ENCODE measurements at places on chromosomes 4 and X.

- peak; percentile 90 for DNase-seq
Observed at GRCh38 chr4:40238700-40239548, 42.1 kb downstream of the RHOH start.

DNA sequence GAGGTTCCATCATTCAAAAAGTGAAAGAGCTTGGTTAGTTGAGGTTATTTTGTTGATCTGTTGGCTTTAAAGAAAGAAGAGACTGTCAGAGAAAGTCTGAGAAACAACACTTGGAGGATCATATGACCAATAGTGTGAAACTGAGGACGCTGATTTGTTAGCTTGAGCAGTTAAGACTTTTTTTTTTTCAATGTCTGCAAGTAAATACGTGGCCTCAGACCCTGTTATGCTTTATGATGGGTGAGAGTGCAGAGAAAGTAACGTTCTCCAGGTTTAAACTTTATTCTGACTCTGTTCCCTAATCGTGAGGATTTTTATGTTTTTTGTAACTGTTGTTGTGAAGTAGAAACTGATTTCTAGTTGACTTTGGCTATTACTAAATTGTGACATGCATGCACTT lies 45.9 kb downstream of the GAB1 start:
- DNase-seq: no peak

DNA sequence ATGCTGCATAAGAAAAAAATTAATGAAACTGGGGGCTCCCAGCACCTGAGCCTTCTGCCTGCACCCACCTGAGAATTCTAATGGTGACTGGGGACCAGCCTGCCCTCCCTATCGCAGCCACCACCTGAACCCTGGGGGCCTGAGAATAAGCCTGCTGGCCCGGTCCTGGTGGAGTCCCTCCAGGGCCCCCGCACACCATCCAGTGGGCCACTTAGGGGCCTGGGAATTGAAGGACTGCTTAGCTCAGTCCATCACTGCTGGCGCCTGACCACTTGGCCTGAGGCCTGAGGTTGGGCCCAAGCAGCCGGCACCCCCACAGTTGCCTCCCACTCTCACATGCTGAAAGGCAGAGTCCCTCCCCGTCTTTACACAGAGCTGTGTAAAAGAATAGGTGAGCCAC lies 230.8 kb downstream of the ENOX2 start:
- no peak for DNase-seq

DNA sequence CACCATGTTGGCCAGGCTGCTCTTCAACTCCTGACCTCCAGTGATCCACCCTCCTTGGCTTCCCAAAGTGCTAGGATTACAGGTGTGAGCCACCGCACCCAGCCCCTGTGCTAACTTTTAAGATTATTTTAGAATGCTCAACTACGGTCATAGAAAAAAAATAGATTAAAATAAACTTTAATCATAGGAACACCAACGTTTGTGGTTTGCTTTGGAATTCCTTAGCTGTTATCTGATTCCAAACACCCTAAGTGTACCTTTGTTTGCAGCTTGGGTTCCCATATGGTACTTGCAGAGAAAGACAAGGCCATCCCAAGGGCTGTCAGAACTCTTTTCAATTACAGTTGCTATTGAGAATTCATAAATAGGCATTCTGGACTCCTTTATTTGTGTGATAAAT lies 90.1 kb upstream of the EFHC2 start:
- DNase-seq: no peak

- DNase-seq: no peak
Observed at GRCh38 chr4:77022560-77023179, 53.1 kb downstream of the CCNI start.

DNA sequence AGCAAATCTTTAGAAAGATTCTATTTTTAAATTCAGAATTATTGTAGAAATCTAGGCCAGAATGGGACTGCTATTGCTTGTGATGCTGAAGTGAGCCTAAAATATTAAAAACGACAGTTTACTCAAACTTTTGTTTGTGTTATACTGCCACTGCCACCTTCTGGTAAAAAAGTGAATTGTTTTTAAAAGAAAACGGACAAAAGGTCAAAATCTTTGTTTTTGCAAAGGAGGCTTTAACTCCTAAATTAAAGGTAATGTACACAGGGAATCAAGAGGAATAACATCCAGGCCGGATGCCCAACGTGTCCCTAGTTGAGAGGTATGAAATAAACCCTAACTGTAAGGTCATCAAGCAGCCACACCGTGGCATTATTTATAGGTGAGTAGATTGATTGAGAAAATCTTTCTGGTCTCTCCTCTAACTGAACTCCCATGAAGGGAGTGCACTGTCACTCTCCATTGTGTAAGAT lies 338.3 kb upstream of the GALNT7 start:
- peak; percentile 2 for DNase-seq

DNA sequence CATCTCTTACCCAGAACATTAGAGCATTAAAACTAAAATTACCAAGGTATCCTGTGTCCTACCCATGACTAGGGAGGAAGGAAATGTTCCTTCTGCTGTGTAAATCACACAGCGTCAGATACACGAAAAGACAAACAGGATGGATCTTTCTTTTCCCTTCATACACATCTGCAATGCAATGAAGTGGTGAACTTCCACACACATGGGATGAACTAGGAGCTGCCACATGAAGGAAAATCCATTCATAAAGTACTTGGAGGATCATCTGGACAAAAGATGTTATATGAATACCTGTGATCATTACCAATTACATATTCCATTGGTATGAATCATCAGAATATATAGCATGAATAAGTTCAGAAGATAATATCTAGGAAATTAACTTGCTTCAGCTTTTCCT lies 46.2 kb downstream of the LDB2 start:
- no peak for DNase-seq

DNA sequence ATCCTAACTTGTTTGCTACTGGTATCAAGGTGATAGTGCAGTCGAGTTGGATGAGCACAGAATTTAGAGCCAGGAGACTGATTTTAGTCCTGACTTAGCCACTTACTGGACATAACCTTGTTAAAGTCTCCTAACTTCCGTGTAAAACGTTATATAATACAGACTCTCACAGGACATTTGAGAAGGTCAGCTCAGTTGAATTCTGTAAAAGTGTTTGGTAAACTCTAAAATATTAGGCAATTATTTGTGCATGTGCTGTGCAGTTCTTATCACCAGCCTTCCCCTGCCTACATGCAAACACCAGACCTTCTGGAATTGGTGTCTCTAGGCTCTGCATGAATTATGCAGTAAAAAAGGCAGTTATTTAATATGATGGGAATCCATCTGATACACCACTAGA lies 45.4 kb downstream of the FNIP2 start:
- DNase-seq: no peak

DNA sequence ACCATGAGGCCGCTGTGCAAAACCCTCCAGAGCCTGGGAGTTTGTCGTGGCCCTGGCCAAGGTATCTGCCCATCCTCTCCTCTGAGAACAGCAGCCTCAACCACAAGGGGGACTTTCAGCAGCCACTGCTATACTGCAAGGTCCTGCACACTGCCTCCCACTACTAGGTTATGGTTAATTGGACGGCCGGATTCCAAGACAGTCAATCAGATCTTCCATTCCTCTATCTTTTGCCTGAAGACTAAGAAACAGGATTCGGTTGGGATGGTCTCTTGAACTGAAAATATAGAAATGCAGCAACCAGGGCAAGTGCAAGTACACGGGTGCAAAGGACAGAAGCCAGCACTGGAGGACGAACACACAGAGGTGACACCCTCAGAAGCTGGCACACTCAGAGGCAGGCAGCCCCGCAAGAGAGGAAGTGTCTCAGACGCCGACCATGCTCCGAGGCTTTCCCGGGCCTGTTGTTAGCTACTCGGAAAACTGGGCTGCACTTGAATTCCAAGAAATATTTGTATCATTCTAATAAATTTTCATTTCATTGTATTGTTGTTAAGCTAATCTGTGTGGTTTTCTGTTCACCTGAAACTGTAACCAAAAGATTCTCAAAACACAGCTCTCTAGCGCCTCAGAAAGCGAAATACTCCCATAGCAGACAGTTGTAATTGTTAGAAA lies 63.3 kb downstream of the AFAP1 start:
- DNase-seq: peak; percentile 39

DNA sequence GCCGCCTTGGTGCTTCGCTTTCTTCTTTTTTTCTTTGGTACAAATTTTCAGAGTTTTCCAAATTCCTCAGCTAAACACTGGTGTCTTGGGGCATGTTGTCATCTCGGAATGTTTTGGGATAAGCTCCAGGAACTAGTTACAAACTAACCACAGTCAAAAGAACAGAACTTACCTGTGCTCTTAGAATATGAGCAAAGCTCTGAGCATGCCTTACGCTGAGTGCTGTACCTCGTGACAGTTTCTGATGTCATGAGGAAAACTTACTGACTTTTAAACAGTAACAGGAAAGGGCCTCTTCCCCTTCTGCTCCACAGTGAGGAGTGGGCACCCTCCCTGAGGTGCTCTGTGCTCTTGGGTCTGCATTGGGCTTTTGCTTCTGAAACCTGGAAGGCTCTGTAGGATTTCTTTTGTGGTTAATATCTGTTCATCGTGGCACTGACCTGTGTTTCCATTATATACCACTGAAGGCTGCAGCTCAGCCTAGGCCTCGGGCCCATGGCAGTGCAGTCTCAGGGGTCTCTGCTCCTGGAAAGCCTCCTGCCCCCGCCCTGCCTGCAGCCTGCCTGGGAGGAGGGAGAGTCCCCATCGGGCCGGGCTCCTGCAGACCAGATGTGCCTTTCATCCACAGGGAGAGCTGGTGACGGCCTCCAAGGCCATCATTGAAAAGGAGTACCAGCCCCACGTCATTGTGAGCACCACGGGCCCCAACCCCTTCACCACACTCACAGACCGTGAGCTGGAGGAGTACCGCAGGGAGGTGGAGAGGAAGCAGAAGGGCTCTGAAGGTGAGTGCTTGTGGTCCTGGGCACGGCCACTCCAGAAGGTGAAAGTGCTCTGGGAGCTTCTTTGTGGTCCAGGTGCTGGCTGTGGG lies 48.7 kb downstream of the NOP14 start:
- DNase-seq: no peak

GRCh38 chrX:30283456-30284200 lies 25.6 kb downstream of the NR0B1 start:
- no peak for DNase-seq

- DNase-seq: no peak
Observed at GRCh38 chr4:150315175-150315574, 236.9 kb downstream of the DCLK2 start.

GRCh38 chrX:152024710-152025109 lies 50.2 kb upstream of the GABRE start:
- no peak for DNase-seq

GRCh38 chrX:23509256-23509655 lies 158.0 kb upstream of the PRDX4 start:
- no peak for DNase-seq

DNA sequence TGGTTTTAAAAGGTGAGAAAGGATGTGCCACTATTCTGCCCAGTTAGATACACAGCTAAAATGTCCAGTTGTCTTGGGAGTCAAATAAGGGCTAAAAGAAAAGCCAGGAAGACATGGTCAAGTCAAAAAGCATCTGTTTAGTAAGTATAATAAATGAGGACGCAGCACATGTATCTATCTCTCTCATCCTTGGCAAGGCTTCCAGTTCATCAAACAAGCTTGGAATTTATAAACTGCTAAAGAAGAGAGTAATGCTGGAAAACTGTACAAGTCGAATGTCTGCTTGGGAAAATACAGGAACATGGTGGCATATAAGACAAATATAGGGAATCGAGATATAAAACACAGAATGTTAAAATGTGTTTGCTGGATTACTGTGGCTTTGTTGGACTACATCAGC lies 106.7 kb downstream of the GPC3 start:
- no peak for DNase-seq

DNA sequence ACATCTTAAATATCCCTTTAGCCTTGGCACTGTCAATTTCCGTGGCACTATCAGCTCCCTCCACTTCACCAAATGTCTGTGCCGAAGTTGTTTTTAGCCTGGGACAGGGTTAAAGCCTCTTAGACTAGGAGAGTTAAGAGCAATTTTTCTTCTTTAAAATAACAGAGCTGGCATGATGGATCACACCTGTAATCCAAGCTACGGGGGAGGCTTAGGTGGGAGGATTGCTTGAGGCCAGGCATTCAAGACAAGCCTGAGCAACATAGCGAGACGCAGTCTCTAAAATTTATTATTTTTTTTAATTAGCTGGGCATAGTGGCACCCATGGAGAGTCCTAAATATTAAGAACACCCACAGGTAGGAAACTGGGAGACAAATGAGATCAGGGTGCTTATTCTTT lies 209.8 kb upstream of the MAGEB18 start:
- DNase-seq: no peak

GRCh38 chr4:2365913-2366210 lies 52.6 kb downstream of the ZFYVE28 start:
- DNase-seq: no peak

DNA sequence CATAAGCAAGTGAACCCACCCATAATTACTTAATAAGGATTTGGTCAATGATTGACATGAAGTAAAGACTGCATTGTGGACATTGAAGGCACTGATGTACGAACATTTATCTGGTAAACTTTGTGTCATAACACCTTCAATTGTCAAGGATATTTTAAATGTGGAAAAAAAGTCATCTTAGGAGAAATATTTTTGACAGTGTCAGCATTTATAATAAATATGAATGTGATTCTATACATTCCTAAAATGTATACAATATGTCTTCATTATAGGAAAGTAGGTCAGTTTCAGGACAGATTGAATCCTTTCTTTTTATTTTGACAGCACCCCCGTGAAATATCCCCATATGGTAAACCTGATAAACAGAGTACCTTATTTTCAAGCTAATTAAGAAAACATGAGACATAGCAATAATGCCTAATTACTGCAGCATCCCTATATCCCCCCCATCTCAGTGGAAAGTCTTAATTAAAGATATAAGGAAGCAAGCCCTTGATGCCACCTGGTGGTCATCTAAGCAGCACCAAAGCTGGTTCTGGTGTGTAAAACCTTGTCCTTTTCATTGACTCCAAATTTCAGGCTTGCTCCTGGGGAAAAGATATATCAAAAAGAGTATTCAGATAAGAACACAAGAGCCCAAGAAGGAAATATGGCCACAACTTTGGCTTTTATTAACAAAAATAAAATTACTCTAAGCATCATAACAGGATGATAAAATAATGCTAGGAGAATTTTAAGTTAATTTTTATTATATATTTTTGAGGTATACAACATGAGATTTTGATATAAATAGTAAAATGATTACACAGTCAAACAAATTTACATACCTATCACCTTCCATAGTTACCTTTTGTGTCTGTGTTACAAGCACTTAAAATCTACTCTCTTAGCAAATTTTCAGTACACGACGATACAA lies 379.7 kb downstream of the TLL1 start:
- DNase-seq: no peak

DNA sequence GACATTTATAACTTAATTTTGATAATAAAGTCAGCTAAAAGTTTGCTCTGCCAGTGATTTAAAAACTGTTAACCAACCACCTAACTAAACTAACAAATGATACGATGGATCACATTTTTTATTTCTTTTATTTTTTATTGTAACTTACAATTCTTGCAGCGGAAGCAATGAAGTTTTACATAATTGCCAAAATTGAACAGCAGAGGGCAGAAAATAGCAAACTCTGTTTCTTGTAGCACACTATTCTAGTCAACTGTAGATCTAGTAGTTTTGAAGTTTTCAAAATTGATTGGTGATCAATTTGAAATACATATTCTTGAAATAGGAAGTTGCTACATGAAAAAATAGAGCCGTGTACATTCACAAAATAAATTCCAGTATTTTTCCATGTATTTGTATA lies 2.8 kb upstream of the GRIA2 start:
- DNase-seq: no peak

- DNase-seq: no peak
Observed at GRCh38 chr4:157079441-157079840, 3.5 kb downstream of the GLRB start.

All from CD4-positive, alpha-beta T cell treated with Interleukin-10 for 1 hour (primary cell).